Effector memory CD8-positive, alpha-beta T cell (primary cell): ENCODE measurements at places on chromosomes 5 and 9.

GRCh38 chr9:113302792-113303418 is at the start of gene RNF183:
Gene RNF183 (minus strand): TSS chr9:113303376. CDS start chr9:113298184, 5,192 bp downstream.
- no peak for DNase-seq

GRCh38 chr9:76654051-76654461 is 110.2 kb upstream of the PCA3 start:
- DNase-seq = no peak

GRCh38 chr5:6731465-6732237 is 18.4 kb downstream of the TENT4A start:
- no peak for DNase-seq

DNA sequence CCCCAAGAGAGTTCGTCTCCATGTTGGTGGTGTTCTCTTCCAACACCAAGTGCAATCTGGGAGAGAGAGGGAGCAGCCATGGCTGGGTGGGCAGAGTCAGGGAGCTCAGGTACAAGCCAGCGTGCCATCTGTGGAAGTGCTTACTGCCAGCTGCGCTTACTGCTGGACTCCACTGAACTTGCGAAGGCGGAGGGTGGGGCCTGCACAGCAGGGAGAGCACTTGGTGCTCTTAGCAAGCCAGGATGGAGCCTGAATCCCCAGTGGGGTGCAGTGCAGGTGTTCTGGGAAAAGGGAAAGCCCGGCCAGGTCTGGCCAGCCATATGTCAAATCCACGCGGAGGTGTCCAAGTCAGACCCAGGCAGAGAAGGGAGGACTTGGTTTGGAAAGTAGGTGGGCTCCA is 142.0 kb downstream of the FANCC start:
- no peak for DNase-seq

GRCh38 chr5:175671013-175671412 is 13.1 kb downstream of the HRH2 start:
- no peak for DNase-seq

DNA sequence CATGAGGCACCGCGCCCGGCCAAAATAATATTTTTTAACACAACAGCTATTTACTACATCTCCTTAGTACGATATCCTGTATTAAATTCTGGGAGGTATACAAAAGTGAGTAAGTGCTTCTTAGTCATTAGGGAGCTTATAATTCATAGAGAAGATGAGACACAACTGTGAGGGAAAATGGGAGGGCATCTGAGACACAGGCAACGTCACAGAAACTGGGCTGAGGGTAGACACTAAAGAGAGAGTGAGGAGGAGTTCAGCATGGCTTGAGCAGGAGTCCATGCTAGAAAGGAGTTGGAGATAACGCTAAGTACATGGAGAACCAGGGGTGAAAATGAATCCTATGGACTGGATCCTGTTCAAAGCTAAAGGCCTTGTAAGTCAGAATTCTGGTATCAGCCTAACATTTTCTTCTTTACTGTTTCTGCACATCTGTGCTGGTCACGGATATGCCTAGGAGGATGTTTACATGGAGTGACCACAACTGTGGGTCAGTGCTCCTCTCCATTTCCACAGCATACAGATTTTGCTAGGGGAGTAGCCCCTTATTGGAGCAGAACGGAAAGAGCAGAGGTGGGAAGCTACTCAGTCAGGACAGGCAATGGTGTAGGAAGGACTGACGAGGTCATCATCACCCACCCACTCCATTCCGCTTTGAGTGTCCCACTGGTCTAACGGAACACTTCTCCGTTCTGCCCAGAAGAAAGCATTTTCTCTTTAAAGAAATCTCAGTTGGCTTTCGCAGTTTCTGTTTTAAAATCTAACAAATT is 310.4 kb upstream of the EFNA5 start:
- no peak for DNase-seq

- no peak for DNase-seq
Measured at GRCh38 chr5:111641533-111642233, 115.3 kb downstream of the NREP start.

DNA sequence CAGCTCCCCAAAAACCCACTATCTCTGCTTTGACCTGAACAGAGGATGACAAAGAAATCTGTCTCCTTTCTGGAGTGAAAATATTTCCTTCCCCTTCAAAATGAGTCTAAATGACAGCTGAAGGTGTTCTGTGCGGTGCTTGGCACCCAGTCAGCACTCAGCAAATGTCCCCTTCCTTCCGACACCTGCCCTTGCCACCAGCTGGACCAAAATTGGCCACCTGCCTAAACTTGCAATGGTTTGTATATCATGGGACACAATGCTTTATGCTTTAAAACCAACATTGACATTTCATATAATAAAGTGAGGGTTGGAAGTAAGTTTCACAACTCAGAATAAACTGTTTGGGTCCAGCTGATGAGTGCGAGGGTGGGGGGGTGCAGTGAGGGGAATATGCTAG is 7.5 kb upstream of the TTC1 start:
- DNase-seq = no peak

GRCh38 chr5:35087991-35088390 is 40.2 kb upstream of the AGXT2 start:
- no peak for DNase-seq

DNA sequence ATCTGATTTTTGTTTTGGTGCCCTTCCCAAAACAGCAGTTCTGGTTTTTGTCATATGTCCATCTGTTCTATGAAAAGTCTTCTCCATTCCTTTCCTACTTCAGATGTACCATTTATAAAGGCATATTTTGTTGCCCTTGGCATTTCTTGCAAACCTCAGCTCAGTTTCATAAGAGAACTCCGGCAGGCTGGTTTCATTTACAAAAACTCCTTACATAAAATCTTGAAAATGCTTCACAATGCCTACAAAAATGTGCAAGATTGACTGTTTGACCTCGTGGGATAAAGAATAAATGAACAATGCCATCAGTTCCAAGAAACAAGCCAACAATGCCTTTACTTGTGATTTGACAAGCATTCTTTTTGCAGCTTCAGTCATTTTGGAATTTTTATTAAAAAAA is 39.1 kb upstream of the CTNNAL1 start:
- DNase-seq = no peak

DNA sequence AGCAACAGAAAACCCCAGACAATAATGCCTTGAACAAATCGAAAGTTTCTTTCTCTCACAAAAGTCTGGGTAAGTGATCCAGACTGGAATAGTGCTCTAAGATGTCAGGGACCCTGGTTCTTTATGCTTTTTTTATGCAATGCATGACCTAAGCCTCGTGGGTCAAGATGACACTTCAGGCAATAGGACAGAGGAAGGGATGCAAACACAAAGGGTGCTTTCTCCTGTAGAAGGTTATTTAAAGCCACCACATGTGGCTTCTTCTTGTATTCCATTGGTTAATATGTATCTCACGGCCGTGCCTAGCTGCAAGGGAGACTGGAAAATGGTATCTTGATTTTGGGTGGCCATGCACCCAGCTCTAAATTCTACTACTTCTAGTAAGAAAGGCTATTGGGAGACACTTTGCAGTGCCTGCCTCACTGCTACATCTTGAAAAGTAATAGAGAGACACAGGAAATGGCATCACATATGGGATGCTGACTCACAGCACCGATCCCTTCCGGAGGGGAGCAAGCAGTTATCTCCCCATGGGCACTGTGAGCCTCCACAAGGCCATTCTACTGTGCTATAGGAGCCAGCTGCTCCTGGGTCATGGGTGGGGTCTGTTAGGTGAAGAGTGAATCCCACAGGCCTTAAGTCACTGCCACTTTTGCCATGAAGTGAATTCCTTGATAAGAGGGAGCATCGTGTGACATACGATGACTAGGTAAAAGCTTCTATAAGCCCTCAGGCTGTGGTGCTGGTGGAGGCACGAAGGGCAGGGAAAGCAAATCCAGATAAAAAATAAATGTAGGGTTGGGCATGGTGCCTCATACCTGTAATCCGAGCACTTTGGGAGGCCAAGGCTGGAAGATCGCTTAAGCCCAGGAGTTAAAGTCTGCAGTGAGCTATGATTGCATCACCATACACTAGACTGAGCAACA is 32.5 kb upstream of the RAB14 start:
- DNase-seq = no peak

DNA sequence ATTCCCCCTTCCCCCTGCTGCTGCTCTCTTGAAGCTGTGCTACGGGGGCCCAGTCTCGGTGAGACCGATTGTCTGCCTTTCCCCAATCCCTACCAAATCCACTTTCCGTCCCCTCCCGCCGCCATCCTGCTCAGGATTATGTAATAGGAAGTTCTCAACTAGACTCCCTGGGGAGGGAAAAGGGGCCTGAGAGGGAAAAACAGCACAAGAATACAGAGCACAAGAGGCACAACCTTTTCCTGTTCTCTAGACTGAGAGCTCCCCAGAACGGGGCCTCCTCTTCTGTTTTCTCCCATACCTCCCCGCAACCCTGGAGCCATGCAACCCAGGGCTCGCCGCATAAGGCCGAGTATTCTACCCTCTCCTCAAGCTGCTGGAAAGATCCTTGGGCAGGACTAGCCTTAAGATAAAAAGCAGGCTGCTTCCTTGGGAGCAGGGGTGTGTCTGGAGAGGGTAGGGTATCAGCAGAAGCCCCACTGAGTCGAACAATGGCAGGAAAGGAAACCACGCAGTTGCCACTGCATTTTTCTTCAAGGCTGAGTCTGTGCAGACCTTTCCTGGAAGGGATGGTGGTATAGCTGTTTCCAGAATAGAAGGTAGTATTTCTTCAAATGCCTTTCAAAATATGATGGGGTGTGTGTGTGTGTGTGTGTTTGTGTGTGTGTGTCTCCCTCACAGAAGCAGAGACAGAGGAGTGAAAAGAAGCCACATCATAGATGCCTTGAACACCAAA is 12.9 kb downstream of the MYORG start:
- no peak for DNase-seq

- DNase-seq = no peak
Measured at GRCh38 chr5:176564002-176564401, 14.9 kb downstream of the CDHR2 start.

- DNase-seq = no peak
Measured at GRCh38 chr5:43889233-43889632, 286.3 kb downstream of the NNT start.

DNA sequence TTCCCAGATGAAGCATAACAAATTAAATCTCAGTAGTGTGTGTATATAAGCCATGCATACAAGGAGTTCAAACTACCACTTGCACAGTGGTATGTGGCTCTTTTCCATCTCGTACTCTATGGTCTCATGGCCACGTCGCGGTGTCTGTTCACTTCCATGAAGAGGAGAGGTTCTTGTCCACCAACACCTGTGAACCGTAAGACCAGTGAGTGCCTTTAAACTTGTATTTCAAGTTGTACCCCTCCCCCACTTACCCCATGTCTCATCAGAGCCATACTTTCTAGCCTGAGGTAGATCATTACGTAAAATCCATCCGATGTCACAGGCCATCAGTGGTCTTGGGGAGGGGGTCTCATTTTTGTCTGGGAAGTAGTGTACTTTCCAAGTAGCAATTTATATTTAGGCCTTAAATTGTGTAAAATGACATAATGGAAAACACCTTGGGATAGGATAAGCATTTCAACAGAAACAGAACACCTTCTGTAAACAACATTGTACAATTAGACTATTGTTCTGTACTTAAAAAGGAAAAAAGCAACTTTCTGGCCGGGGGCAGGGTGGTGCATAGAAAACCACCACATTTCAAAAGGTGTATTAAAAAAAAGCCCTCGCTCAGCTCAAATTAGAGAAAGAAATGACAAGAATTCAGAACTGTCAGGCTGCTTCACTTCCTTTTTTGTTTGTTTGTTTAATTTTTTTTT is 163.0 kb downstream of the SMARCA2 start:
- DNase-seq = no peak

- DNase-seq = no peak
Measured at GRCh38 chr5:17991775-17992174, 357.5 kb downstream of the TAF11L14 start.

- DNase-seq = no peak
Measured at GRCh38 chr5:10635257-10635866, 71.5 kb downstream of the ANKRD33B start.

- no peak for DNase-seq
Measured at GRCh38 chr9:117535434-117535833, 120.6 kb upstream of the ASTN2 start.

GRCh38 chr5:141223112-141223783 is at the start of gene PCDHB14:
Gene PCDHB14 (plus strand): TSS chr5:141223343. CDS start chr5:141223506, 163 bp downstream.
- DNase-seq = no peak

- no peak for DNase-seq
Measured at GRCh38 chr5:127858116-127858784, 155.1 kb downstream of the CCDC192 start.

GRCh38 chr5:52758014-52758413 is 29.7 kb upstream of the ITGA1 start:
- DNase-seq = no peak

DNA sequence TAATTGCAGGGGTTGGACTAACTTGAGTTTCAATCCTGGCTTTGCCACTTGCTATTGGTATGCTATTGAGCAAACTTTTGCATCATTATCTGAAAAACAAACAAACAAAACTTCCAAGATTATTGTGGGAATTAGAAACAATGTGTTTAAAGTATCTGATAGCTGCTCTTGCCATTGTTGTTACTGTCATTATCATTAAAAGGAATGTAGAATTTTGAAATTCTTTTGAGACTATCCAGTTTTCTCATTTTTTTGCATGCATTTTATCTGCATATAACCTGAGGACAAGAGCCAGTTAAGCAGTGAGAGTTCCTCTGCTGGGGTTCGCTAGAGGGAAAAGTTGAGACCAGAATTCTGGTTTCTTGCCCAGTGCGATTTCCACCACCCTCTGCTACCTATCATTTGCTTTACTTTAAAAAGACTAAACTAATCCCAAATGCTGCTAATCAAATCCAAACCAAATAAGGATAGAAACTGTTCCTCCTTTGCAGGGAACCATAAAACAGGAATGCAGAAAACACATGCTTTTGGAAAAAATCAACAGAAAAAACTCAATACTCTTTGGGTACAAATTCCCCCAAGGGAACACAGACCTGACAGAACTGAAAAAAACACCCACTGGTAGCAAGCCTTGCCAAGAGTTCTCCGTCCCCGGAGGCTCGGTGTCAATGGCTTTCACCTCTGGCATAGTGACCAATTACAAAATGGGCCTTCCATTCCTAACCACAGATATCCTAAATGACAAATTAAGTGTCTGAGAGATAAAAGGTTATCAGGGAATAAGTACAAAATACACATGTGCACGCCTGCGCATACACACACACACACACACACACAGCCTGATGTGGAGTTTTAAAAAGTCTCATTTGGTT is 373.7 kb downstream of the ARL15 start:
- DNase-seq = no peak

GRCh38 chr5:158840193-158840592 is 259.5 kb downstream of the EBF1 start:
- no peak for DNase-seq

DNA sequence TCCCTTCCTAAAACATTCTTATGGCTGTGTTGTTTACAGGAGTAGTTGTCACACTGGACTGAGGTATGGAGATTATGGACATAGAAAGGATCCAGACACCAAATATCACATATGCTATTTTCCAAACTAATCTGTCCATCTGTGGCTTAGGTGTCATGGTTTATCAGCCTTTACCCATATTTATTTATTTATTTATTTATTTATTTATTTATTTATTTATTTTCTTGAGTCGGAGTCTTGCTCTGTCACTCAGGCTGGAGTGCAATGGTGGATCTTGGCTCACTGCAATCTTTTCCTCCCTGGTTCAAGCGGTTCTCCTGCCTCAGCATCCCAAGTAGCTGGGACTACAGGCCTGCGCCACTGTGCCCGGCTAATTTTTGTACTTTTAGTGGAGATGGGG is 1103.1 kb downstream of the MAT2B start:
- DNase-seq = no peak

- no peak for DNase-seq
Measured at GRCh38 chr9:84258371-84258770, 82.2 kb downstream of the SLC28A3 start.
